ENCODE measurements at places on chromosomes 3 and 15.

GRCh38 chr15:52727815-52728214 is 48.6 kb upstream of the ATOSA start:
- no peaks in the 10 kb centered on the region for H3K36me3 ChIP-seq
- H3K4me3 ChIP-seq = no peak overlapping the region
- peaks cover 36% of the 10 kb centered on the region for H3K4me1 ChIP-seq
- H3K27ac ChIP-seq = no peak overlapping the region

DNA sequence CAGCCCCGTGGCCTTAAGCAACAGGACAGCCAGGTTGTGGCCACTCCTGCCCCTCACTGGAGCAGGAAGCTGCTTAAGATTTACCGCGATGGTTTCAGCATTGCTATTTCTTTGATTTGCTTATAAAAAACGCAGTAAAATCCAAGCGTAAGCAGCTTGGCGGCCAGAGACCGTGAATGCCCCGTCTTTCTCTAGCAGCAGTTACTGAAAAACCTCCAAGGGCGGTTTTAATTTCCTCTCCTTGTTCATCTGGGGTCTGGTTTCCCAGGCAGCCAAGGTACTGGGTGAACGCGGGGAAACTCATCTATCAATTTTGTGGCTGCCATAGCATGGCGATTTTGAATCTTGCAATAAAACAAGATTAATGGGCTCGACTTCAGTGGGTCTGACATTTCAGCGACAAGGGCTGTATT is 130.3 kb downstream of the MINAR1 start:
- no peak for DNase-seq
- H3K36me3 ChIP-seq = no peaks in the 10 kb centered on the region
- H3K4me1 ChIP-seq = no peaks in the 10 kb centered on the region
- no peak overlapping the region for H3K27ac ChIP-seq
- H3K4me3 ChIP-seq = no peak overlapping the region

DNA sequence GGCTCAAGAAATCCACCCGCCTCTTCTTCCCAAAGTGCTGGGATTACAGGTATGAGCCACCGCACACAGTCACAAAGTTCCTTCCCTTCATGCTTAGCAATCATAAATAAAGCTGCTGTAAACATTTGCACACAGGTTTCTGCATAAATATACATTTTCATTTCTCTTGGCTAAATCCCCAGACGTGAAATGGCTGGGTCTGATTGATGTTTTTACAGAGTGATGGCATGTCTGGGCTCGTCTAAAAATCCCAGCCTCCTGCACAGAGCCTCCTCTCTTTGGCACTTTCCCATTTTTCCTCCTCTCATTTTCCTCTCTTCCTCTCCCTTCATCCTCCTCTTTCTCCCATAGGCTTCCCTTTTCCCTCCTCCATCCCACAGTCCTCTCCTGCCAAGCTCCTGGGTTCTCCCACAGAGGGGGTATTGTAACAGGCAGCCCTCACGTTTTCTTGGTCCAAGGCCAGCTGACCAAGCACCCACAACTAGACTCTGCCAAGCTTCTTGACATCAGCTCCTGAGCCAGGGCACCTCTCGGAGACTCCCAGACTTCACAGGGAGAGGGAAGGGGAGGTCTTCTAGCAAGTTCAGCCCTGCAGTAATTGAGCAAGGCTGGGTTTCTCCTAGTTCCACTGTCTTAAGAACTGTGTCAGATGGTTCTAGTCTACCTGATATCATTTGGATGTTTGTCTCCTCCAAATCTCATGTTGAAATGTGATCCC is 10.5 kb upstream of the PLA2G4E start:
- no peaks in the 10 kb centered on the region for H3K36me3 ChIP-seq
- peaks cover 4% of the 10 kb centered on the region for H3K27me3 ChIP-seq
- DNase-seq = no peak
- peaks cover 14% of the 10 kb centered on the region for H3K4me1 ChIP-seq

DNA sequence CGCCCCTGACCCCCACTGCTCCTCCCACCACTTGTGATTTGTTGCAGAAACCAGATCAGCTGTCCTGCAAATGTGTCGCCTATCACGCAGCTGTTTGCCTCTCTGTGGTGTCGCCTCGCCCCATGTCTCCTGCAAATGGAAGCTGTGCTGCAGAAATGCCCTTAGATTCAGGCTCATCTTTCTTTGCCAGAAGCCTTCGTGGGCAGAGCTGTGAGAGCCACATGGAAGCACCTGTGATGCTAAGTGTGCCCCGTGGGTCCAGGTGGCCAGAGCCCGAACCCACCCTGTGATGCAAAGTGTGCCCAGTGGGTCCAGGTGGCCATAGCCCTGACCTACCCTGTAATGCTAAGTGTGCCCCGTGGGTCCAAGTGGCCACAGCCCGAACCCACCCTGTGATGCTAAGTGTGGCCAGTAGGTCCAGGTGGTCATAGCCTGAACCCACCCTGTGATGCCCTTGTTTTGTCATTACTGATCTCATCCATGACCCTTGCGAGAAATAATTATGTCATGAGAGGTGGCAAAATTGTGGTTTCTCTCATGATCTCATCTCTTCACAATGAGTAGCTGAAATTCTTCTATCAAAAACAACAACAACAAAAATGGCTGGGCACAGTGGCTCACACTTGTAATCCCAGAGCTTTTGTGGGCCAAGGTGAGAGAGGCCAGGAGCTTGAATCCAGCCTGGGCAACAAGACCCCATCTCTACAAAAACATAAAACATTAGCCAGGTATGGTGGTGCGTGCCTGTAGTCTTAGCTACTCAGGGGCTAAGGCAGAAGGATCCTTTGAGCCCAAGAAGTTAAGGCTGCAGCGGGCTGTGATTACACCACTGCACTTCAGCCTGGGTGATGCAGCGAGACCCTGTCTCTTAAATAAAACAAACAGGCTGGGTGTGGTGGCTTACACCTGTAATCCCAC is 187.4 kb downstream of the GOLGA6L6 start:
- peaks cover 4% of the 10 kb centered on the region for H3K4me1 ChIP-seq
- H3K4me3 ChIP-seq = no peak overlapping the region
- H3K27ac ChIP-seq = no peak overlapping the region
- H3K27me3 ChIP-seq = no peaks in the 10 kb centered on the region

- no peaks in the 10 kb centered on the region for H3K36me3 ChIP-seq
- DNase-seq = no peak
- H3K27ac ChIP-seq = no peak overlapping the region
- H3K4me1 ChIP-seq = no peaks in the 10 kb centered on the region
Observed at GRCh38 chr15:38197553-38197952, 55.1 kb upstream of the SPRED1 start.

DNA sequence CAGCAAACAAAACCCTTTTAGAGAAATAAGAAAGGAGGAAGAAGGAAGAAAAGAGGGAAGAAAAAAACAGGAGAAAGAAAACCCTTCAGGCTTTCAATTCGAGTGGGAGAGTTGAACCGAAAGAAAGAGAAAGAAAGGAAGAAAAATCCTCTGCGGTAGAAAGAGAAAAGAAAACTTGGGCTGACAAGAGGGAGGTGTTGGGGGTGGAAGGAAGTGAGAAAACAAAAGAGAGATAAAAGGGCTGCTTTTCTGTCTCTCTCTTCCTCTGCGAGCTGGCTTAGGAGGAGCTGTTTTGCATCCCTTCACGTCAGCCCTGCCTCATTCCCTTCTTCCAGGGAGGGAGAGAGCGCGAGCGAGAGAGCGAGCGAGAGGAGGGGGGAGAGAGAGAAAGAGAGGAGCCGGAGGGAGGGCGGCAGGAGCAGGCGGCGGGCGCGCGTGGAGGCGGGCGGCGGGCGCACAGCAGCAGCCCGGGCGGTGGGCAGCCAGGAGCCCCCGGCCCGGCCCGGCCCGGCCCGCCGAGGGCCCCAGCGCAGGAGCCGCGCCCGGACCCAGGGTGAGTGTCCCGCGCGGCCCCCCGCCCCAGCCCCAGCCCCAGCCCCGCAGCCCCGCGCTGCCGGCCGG is at the start of gene ZNF710:
ZNF710 (plus strand) TSS at position 263 of the 621 bp plus-strand sequence. CDS start 65,814 bp downstream, outside the sequence.
- H3K4me1 ChIP-seq = peaks cover 45% of the 10 kb centered on the region
- DNase-seq = peak; percentile 51
- H3K4me3 ChIP-seq = peak within 1 kb of the TSS; percentile 91
- H3K36me3 ChIP-seq = peaks cover 8% of the 10 kb centered on the region

DNA sequence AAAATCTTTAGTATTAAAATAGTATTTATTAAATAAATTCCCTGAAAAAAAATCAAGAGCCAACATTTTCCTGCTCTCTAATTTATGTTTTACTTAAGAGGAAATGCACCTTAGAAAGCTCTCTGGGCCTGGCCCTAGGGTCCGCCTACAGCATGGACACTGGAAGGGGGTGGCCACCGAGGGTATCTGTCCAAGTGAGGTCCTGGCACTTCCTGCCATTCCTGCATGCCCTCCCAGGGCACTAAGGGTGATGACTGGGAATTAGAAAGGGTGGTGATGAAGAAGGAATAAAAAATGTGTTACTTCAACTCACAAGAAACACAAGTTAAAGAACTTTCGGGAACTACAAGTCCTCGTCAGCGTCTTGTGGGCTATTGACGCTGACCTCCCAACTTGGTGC is 92.8 kb downstream of the MAGI1 start:
- no peak overlapping the region for H3K4me3 ChIP-seq
- H3K27me3 ChIP-seq = no peaks in the 10 kb centered on the region
- H3K27ac ChIP-seq = no peak overlapping the region
- no peak for DNase-seq

- DNase-seq = no peak
- H3K36me3 ChIP-seq = no peaks in the 10 kb centered on the region
- H3K4me1 ChIP-seq = no peaks in the 10 kb centered on the region
- H3K27ac ChIP-seq = no peak overlapping the region
- no peak overlapping the region for H3K4me3 ChIP-seq
Observed at GRCh38 chr15:73004462-73004861, 47.8 kb upstream of the NEO1 start.

DNA sequence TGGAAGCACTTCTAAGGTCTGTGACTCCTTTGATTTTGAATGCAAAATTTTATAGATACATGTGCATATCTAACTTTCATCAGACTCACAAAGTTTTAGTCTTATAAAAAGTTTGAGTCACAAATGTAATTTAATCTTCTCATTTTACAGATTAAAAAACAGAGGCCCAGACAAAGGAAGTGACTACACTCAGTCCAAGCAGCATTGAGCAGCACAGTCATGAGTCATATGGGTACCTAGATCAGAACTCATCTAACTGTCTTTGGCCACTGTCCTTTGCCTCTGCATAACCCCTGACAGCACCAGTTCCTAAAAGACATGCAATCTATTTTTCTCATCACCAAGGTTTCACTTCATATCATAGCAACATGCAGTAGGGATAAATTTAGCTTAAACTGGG is 210.7 kb upstream of the KCNH8 start:
- H3K36me3 ChIP-seq = no peaks in the 10 kb centered on the region
- H3K4me3 ChIP-seq = no peak overlapping the region
- H3K27me3 ChIP-seq = no peaks in the 10 kb centered on the region
- DNase-seq = no peak

- no peak overlapping the region for H3K27ac ChIP-seq
- H3K4me1 ChIP-seq = no peaks in the 10 kb centered on the region
- no peaks in the 10 kb centered on the region for H3K36me3 ChIP-seq
Observed at GRCh38 chr15:56839099-56839498, 79.3 kb upstream of the TCF12 start.

- no peak for DNase-seq
- no peak overlapping the region for H3K27ac ChIP-seq
- H3K4me1 ChIP-seq = no peaks in the 10 kb centered on the region
Observed at GRCh38 chr3:189108735-189109134, 63.0 kb upstream of the TPRG1 start.

- H3K4me1 ChIP-seq = peaks cover 23% of the 10 kb centered on the region
- H3K27me3 ChIP-seq = no peaks in the 10 kb centered on the region
- DNase-seq = no peak
- no peak overlapping the region for H3K4me3 ChIP-seq
- H3K27ac ChIP-seq = no peak overlapping the region
- no peaks in the 10 kb centered on the region for H3K36me3 ChIP-seq
Observed at GRCh38 chr3:129575997-129576384, 30.5 kb downstream of the PLXND1 start.

- peaks cover 41% of the 10 kb centered on the region for H3K36me3 ChIP-seq
- no peak for DNase-seq
- no peak overlapping the region for H3K27ac ChIP-seq
- H3K4me1 ChIP-seq = peaks cover 19% of the 10 kb centered on the region
- no peak overlapping the region for H3K4me3 ChIP-seq
Observed at GRCh38 chr15:65580287-65580686, 30.6 kb downstream of the INTS14 start.

DNA sequence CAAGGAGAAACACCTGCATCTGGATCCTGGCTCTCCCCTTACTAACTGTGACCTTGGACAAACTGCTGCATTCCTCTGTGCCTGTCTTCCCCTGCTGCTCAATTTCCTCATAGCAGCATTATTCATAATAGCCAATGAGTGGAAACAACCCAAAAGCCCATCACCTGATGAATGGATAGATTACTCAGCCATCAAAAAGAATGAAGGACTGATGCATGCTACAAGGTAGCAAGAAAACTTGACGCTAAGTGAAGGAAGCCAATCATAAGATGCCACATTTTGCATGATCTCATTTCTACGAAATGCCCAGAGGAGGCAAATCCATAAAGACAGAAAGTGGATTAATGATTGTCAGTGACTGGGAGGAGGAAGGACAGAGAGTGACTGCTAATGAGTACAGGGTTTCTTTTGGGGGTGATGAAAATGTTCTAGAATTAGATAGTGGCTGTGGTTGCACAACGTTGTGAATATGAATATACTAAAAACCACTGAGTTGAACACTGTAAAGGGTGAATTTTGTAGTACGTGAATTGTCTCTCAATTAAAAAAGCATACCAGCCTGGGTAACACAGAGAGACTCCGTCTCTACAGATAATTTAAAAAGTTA is 11.2 kb downstream of the IGDCC4 start:
- H3K27ac ChIP-seq = no peak overlapping the region
- H3K4me1 ChIP-seq = no peaks in the 10 kb centered on the region
- peaks cover 11% of the 10 kb centered on the region for H3K27me3 ChIP-seq

- H3K27me3 ChIP-seq = peaks cover 1% of the 10 kb centered on the region
- no peaks in the 10 kb centered on the region for H3K36me3 ChIP-seq
- DNase-seq = no peak
Observed at GRCh38 chr15:59819092-59819491, 130.0 kb upstream of the BNIP2 start.

DNA sequence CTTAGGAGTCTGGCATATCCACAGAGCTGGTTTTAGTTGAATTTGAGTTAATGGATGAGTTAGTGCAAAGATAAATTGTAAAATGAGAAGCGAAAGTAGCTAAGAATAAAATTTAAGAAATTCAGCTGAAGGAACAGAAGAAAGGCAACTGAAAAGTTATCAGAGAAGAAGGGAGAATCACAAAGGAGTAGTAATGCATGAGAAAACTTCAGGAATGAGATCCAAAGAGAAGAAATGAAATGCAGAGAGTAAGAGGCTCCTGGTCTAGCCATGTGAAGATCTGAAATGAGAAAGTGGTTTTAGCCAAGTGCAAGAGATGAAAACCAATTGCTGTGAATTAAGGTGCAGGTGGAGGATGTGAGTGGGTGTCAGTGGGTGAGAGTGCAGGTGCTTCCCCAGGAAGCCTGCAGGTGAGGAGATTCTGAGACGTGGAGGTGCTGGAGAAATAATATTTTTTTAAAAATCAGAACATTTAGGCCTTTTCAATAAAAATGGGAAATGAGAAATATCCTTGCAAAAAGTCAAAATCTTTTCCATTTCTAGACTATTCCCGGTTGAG is 18.5 kb downstream of the KBTBD8 start:
- H3K36me3 ChIP-seq = peaks cover 9% of the 10 kb centered on the region
- H3K4me3 ChIP-seq = no peak overlapping the region
- H3K4me1 ChIP-seq = peaks cover 28% of the 10 kb centered on the region
- no peaks in the 10 kb centered on the region for H3K27me3 ChIP-seq

Data from activated CD4-positive, alpha-beta memory T cell treated with anti-CD3 and anti-CD28 coated beads for 36 hours (primary cell).